Activated CD8-positive, alpha-beta T cell treated with anti-CD3 and anti-CD28 coated beads for 36 hours (primary cell): ENCODE measurements at places on chromosomes 2 and 18.

GRCh38 chr18:56200381-56200911, 437.9 kb downstream of the TXNL1 start:
- DNase-seq = no peak

- no peak for DNase-seq
These were observed 25.3 kb downstream of the LCLAT1 start for GRCh38 chr2:30472326-30472725.

DNA sequence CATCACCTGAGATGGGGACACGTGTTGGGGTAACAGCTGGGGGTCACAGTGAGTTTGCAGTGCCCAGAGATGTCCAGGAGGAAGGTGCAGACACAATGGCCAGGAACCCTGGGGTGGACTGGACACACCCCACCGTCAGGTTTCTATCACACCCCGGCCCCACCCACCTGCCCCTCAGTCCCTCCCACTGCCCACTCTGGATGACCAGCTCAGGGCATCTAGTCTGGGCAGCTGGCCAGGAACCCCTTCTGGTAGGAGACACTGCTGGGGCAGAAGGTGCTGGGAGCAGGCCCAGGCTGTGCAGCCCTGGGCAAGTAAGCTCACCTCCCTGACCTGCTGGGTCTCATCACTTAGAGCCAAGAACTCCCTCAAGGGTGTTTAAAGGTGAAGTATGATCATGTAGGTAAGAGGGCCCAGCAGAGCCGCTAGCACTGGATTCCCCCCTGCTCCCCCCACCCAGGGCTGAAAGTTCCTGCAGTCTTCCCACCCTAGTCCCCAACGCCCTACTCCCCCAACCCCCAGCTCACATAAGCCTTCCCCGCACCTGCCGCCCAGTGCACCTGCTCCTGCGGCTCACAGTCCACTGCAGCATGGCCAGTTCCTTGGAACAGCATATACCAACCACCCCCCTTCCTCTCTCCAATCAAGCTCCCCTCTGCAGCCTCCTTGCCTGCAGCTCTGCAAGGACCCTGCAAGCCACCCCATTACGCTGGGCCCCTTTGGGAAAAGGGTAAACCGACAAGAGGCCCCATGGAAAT, 17.3 kb downstream of the BIN1 start:
- no peak for DNase-seq

DNA sequence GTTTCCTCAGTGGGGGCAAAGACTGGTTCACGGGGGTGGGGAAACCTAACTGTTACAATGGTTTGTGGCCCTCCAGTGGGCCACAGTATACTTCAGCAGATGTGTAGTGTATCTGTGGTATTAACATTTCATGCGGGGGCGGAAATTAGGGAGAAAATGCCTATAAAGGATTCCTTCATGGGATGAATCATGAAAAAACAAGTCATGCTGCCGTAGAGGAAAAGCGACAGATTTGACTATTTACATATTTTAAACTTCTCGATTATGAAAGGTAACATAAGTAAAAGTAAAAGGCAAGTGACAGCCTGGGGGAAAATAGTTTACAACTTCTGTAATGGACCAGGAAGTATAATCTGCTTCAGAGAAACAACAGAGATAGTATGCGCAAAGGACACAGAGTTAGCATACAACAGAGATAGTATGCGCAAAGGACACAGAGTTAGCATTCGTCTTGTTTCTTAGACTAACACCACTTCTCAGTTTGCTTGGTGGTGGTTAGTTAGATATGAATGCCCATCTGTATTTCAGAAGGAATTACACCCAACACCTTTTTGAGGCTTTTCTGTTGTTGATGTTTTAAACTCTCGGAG, 41.1 kb downstream of the MRPS9 start:
- no peak for DNase-seq

- no peak for DNase-seq
These were observed 1.1 kb downstream of the EMILIN1 start for GRCh38 chr2:27079233-27080139.

GRCh38 chr2:209577376-209578357, 153.8 kb downstream of the MAP2 start:
- DNase-seq = no peak
